ENCODE measurements at places on chromosomes 1 and 21.

DNA sequence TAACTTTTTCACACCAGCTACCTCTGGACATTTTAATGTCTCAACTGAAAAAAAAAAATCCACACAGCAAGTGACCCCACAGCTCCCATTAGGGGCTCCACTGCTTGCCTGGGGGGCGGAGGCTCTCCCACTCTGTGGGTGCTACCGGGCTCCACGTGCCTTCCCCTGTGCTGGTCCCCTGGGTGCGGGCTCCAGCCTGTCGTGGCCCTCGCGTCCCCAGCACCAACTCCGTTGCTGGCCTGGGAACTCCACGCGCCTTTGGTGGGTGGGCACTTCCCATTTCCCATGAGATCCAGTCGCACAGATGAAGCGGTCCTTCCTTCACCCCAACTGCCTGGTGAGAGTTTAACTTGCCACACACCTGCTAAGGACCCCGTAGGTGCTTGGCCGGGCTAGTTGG is 27.1 kb upstream of the GPR153 start:
- DNase-seq = no peak

DNA sequence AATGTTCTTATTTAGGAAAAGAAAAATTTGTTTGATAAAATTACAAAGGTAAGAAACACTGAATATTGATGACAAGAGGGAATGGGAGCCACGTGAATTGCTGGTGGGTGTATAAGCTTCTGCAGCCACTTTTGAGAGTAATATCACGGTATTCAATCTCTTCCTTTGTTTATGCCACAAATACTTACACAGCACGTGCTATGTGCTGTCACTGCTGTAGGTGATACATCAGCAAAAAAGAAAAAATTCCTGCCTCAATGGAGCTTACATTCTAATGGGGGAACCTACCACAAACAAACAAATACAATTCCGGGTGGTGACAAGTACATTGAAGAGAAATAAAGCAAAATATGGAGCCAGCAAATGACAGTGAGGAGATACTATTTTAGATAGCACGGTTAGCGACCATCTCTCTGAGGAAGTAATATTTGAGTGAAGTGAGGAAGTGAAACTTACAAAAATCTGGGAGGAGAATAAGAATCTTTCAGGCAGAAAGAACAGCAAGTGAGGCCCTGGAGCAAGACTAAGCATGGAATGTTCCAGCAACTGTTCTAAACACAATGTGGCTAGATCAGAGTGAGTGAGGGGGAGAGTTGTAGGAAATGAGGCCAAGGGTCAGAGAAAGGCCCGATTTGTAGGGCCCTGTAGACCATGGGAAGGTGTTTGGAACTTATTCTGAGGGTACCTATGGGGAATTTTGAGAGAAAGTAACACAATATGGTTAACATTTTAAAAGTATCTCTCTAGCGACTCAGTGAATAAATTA is 2.6 kb upstream of the FCRLB start:
- no peak for DNase-seq

GRCh38 chr21:27257908-27258556 is 291.1 kb upstream of the ADAMTS5 start:
- no peak for DNase-seq

- DNase-seq = no peak
These were observed 59.1 kb downstream of the RALGPS2 start for GRCh38 chr1:178784131-178784536.

- no peak for DNase-seq
These were observed 34.2 kb downstream of the CAMTA1 start for GRCh38 chr1:6819246-6820040.

DNA sequence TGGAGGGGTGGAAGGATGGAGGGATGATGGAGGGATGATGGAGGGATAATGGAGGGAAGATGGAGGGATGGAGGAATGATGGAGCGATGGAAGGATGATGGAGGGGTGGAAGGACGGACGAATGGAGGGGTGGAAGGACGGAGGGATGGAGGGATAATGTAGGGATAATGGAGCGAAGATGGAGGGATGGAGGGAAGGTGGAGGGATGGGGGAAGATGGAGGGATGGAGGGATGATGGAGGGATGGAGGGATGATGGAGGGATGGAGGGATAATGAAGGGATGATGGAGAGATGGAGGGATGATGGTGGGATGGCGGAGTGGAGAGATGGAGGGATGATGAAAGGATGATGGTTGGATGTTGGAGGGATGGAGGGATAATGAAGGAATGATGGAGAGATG is 61.3 kb downstream of the KCNAB2 start:
- DNase-seq = no peak

DNA sequence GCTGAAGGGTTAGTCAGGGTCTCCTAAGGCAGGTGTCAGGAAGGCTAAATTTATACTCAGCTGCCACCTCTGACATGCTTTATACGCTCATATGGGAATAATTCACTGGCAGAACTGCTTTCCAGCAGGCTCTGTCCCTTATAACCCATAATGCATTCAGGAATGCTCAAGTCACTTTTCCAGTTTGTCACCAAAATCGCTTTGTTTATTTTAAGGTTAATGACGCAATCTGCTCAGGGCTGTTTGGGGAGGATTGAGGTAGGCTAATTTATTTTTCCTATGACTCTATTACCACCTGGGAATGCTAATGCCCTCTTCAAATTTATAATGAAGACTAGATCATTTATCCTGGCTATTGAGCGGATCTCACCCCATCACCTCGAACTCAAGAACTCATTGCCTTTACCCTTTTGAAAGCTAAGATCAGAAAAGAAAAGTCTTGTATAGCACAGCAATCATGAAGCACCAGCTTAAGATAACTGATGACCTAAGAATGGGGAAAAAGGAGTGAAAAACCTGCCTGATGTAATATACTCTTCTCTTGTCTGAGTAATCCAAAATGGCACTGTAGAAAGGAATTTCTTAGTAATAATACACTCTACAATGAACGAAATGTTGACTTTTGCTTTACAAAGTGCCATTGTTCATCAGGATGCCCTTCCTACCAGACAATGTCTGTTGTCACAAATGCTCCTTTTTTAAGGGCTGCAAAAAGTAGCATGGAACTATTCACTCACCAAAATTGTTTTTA is 97.9 kb upstream of the EXO1 start:
- no peak for DNase-seq

GRCh38 chr21:31337996-31338907 is 5.8 kb downstream of the TIAM1 start:
- no peak for DNase-seq

DNA sequence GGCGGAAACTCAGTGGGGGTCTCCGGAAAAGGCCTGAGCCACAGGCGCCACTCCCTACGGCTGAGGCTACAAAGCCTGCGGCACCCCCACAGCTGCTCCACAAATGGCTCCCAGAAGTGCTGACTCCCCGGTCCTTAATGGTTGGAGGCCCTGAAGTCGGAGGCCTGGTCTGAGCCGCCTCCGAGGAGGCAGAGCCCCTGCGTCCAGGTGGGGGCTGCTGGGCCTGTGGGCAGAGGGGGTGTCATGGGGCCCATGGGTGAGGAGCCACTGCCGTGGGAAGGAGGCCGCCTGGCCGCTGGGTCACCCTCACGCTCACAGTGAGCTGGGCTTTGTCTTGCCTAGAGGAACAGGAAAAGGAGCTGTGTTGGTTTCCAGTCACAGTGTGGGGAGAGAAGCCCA is 12.4 kb upstream of the COL18A1 start:
- no peak for DNase-seq

DNA sequence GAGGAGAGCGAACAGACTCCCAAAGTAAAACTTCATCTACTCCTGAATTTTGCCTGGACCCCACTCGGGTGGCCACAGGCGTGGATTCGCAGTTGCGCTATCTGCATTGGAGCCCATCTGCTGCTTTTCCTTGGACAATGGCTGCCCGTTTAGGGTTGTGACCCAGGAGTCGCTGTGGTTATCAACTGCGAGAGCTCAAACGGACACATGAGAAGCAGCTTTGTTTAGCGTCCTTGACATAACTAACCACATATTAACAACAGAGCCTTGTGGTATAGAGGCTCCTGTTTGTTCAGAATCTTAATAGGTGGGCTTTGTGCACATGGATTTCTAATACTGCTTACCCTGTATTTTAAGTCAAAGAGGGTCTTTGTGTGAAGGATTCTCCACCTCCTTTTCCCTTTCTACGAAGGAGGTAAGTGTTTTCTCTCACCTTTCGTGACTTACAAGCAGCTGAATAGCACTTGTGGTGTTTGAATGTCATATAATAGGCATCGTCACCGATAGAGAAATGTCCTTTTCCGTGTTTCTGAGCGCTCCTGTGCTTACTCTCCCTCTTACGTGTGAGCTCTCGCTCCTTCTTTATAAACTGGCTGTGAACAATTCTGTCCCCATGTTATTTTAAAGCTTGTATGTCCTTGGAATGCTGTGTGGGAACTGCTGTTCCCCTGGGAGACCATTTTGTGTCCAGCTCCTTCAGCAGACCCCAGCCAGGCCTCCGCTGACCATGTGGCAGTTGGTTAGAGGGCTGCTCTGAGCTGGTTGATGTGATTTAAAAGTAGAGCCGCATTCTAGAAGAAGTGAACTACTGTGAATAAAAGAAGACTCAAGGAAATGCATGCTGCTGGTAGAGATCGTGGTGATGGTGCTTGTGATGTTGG is 441.4 kb downstream of the RPS6KC1 start:
- DNase-seq = no peak

GRCh38 chr1:117060441-117061317 is 553 bp downstream of the TTF2 start:
- DNase-seq = peak; percentile 29

DNA sequence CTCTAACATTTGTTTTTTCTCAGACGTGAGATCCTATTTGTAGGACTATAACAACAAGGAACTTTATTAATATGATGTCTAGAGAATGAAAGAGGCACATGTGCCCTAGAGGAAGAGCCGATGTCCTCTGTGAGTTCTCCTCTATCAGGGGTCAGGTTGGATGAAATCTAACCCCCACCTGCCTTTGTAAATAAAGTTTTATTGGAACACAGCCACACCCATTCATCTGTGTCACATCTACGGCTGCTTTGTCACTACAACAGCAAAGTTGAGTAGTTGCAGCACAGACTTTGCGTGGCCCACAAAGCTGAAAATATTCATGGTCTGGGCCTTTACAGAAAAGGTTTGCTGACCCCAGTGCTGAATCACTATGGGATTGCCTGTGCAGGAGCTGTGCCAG is 571 bp upstream of the CAPN9 start:
- DNase-seq = no peak

- DNase-seq = no peak
These were observed 37.6 kb upstream of the CTBS start for GRCh38 chr1:84611796-84612195.

DNA sequence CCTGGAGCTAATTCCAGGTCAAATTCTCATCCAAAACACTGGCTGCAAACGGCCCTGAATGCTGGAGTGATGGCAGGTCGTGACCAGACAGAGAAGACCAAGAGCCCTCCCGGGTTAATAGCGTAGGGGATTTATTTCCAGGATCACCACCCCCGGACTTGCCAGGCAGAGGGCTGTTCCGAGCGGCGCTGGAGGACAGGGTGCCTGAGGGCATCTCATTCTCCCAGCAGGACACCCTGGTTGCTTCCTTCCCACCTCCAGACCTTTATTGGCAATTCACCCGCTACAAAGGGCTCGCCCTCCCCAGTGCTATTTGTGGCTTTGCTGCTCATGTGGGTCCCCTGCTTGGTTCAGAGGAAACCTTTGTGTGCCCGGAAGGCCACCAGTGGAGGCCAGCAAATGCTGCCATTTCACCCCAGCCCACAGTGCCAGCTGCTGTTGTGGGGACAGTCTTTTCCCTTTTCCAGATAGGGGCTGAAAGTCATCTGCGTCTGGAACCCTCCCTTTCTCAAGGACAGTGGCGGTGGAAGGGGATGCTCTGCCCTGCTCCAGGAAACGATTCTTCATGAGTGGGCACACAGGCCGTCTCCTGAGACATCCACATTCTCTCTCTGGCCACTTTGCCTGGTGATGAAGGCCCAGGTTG is 19.0 kb upstream of the C1orf174 start:
- DNase-seq = no peak

DNA sequence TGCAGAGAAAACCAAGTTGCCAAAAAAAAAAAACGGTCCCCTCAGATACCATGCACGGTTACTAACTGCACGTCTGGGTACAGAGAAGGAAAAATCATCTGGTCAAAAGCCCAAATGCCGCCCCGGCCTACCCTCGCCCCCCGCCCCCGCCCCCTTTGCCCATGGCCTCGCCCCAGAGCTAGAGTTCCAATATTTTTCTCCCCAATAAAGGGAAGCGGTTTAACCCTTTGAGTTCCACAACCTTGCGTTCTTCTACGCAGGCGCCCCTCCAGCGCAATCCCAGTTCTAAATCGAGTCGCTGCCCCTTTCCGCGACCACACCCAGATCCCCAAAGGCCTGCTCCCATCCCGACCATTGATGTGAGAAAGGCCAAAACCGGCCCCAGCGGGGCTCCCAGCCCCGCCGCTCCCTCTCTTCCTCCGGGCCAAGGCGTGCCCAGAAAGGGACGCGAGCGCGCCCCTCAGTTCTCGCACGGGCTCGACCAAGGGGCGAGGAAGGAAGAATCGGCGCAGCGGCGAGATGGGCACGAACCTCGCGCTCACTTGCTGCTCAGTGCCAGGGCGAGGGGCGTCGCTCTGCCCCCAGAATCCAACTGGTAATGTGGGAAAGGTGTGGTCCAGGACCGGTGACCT is 797 bp downstream of the WDR47 start:
- DNase-seq = peak; percentile 26

- DNase-seq = no peak
These were observed 135.6 kb upstream of the KAZN start for GRCh38 chr1:14462851-14463250.

GRCh38 chr1:232854798-232855159 is 49.6 kb downstream of the MAP10 start:
- no peak for DNase-seq

- no peak for DNase-seq
These were observed 92.0 kb downstream of the MIS18A start for GRCh38 chr21:32186804-32187203.

DNA sequence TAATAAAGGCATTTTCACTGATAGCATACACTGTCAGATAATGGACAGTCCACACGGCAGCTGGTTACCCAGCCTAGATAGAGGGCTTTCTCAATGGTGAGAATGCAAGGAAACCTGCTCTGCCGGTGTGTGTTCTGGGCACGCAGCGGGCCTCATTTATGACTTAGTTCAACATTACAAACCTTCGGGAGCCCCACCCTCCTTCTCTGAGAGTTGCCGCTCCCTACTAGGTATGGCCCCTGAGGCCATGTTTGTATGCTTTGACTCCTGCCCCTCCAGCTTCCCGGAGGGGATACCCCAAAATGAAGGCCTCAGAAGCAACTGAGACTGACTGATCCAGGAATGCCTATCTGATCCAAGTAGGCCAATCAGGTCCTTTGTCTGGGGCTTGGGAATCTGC is 17.2 kb upstream of the FABP3 start:
- DNase-seq = no peak

- DNase-seq = no peak
These were observed 9.1 kb downstream of the CDKN2C start for GRCh38 chr1:50978852-50979781.

GRCh38 chr1:69919129-69919921 is 286.1 kb downstream of the LRRC40 start:
- no peak for DNase-seq

GRCh38 chr1:235009074-235009473 is 119.6 kb downstream of the TOMM20 start:
- DNase-seq = no peak

- peak; percentile 91 for DNase-seq
These were observed 65.2 kb upstream of the TARBP1 start for GRCh38 chr1:234544087-234544579.
